ENCODE measurements at places on chromosomes 6 and 20. TPM values are rescaled to one million over a fixed set of nuclear protein-coding genes. Genes with fewer than 3 reads are reported as not detected.
A peak's percentile ranks its signal among the peaks of the same experiment; 100 is the strongest.

GRCh38 chr6:14918200-14918907 is 327.5 kb upstream of the JARID2 start:
- DNase-seq = no peak

The PDE7B gene
- total RNA-seq = 10.3 TPM

The RAET1G gene
- 0.55 TPM for total RNA-seq

GRCh38 chr6:70413992-70414494 is 735 bp downstream of the FAM135A start:
- DNase-seq = peak; percentile 36

DNA sequence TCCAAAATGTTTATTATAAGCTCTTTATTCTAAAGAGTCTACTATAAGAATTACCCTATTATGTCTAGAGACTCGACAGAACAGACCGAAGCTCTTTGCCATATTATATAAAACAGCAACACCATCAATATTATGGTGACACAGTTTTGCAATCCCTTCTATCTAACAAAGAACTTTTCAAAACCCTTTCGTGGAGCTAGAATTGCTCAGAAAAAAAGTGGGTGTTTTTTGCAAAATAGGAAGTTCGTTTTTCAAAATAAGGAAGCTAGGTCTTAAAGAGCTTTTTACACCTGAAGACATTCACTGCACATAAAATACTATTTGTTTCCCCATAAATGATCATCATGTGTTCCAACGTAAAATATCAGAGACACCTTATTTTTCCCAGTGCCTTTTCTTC is 240.0 kb downstream of the FOXC1 start:
- no peak for DNase-seq

DNA sequence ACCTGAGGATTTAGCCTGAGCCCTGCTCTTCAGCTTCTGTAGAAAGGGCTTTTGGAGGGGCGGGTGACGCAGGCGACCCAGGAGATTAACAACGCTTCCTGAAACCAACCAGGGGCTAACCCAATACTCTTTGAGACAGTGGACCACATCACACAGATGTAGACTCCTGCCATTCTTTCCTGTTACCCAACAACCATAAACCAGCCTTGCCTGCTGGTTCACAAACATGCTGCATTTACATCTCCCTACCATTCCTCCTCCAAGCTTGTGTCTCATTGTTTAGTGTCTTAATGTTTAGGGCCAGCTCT is 28.3 kb downstream of the PPP1R16B start:
- DNase-seq = no peak

GRCh38 chr6:128290221-128290620 is 230.2 kb downstream of the PTPRK start:
- DNase-seq = no peak

DNA sequence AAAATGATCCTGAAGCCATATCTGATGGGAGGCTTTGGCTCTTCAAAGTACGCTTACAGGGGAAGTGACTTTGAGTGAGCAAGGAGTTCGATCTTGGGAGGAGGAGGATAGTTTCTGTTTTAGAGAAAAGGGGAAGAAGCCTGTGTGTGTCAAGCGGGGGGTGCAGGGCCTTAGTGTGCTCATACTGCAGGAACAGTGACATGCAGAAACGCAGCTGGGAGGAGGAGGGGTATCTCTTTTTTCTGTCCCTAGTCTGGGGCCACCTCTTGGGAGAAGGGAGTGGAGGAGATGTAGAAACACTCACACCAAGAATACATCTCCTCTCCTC is 19.8 kb downstream of the SIRPD start:
- DNase-seq = peak; percentile 33

GRCh38 chr6:48626421-48626820 is 515.4 kb upstream of the PTCHD4 start:
- DNase-seq = no peak

The SYNDIG1 gene
- total RNA-seq = 16.7 TPM

The EYS gene
- total RNA-seq = not detected

The PPP1R3G gene
- 7.4 TPM for total RNA-seq

DNA sequence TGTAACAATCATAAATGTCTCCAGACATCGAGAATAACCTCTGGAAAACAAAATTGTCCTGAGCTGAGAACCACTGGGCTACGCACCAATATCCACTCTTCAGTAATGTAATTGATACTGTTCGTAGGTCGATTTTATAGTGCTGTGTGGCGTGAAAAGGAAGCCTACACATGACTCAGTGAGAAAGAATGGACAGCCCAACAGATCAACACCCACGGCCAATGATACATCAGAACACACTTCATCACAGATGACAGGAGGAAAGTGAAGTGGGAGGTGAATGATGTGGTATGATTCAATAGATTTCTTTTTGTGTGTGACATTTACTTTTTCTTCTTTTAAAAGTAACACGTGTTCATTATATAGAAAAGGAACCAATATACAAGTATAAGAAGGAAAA is 93.5 kb downstream of the RPS12 start:
- no peak for DNase-seq

DNA sequence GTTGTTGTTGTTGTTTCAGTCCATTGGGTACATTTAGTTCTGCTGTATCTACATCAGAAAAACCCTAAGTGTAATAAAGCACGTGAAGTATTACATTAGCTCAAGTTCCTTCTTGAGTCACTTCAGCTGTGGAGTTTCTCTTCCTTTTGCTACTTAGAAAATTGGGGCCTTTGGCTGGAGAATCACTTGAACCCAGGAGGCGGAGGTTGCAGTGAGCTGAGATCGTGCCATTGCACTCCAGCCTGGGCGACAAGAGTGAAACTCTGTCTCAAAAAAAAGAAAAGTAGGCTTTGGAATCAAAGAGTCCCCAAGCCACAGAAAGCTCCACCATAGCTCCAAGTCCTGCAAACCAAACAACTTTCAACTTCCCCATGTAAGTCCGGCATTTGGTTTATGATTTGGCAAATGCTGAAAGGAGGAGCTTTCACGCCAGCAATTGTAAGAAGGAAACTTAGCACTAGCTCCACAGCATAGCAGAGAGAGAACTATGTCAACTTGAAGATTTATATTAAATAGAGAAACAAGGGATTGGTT is 56.5 kb upstream of the RNF144B start:
- DNase-seq = no peak

The SLA2 gene
- total RNA-seq = 0.56 TPM

The RIN2 gene
- 43.9 TPM for total RNA-seq

DNA sequence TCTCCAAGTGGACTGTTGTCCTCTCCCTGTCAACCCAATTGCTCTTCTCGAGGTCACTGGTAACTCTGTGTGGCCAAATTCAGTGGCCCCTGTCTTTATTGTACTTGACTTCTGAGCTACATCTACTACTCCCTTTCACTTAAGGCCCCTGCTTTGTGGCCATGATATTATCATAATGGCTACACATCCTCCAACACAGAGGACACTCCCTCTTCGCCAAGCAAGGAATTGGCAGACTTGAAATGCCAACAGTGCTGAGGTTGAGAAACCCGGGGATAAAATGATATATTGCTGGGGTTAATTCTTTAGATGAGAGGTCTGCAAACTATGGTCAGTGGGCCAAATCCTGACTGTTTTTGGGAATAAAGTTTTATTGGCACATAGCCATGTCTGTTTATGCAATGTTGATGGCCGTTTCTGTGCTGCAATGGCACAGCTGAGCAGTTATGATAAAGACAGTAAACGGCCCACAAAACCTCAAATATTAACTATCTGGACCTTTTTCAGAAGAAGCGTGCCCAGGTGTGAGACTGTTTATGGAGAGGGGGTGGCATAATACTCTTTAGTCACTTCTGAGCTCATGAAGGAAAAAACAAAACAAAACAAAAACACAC is 12.0 kb upstream of the MRPS10 start:
- no peak for DNase-seq

GRCh38 chr20:49853640-49854039 is 41.0 kb downstream of the SLC9A8 start:
- DNase-seq = no peak

GRCh38 chr20:57332105-57333089 is 2.8 kb downstream of the SPO11 start:
- no peak for DNase-seq

GRCh38 chr6:6721606-6722005 is 133.1 kb downstream of the LY86 start:
- DNase-seq = no peak

- no peak for DNase-seq
Observed at GRCh38 chr6:25968769-25969168, 6.2 kb downstream of the TRIM38 start.

- no peak for DNase-seq
Observed at GRCh38 chr20:5834436-5835005, 84.3 kb downstream of the SHLD1 start.

Measured in left cardiac atrium (tissue), 4 donors.